ENCODE measurements at places on chromosomes 3 and 15.

DNA sequence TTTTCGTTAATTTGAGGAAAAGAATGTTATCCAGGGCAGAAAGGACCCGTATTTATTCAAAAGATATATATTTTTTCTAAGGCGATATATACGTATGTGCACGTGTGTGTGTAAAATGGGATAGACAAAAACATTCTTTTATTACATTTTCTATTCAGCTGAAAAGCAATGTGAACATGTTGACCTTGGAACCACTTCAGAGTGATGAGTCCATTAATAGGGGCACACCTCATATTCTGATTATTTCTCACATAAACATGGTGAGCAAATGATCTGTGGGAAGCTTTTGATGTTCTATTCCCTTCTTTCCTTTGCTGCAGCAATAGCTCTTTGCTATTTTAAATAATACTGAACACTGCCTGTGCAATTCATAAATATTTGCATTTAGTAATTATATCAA is 87.6 kb downstream of the SYNPR start:
- DNase-seq: no peak

DNA sequence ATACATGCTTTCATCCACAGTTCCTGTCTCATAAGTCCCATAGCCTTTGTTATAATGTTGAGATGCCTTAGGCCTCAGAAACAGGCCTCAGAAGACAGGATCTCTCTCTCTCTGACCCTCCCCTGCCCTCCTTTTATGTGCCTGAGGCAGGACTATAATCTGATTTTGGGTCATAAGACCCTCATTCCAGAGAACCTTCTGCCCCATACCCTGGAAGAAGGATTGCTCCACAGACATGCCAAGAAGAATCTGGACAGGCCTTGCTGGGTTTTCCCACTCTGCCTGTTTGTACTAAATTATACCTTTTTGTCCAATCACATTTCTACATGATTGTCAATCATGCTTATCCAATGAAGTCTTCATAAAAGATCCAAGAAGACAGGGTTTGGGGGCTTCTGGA is 57.2 kb upstream of the MME start:
- DNase-seq: no peak

GRCh38 chr3:11140030-11140712 is 14.1 kb upstream of the HRH1 start:
- peak; percentile 66 for DNase-seq

DNA sequence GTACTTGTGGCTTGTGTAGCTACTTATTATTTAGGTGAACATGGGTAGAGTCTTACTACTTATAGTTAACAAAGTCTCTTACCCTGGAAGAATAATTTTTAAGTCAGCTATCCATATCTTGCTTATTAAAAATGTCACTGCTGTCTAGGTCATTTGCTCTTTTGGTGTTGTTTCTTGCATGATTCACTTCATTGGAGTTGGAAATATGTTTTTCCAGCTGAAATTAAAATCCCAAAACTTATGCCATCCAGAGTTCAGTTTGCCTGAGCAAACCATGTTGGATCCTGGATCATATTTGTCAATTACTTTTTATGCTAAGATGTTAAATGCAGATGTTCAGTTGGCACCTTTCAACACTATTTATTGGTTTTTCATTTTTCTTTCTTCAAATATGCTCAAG is 421.0 kb upstream of the RBMS3 start:
- no peak for DNase-seq

DNA sequence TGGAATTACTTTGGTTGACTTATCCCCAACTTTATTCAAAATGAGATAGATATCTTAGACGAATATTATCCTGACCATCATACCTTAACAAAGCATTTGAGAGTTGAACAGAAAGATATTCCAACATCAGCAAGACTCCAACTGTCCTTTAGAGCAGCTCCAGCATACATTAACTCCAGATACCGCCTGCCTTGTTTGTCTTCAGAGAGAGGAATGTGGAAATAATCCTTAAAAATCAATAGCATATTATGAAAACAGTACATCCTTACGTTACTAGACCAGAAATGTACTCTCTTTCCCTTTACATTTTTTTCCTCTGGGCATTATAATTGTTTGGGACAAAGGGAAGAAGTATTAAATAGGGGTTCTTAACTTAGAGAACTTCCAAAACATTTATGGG is 1.7 kb downstream of the ANKUB1 start:
- DNase-seq: no peak

DNA sequence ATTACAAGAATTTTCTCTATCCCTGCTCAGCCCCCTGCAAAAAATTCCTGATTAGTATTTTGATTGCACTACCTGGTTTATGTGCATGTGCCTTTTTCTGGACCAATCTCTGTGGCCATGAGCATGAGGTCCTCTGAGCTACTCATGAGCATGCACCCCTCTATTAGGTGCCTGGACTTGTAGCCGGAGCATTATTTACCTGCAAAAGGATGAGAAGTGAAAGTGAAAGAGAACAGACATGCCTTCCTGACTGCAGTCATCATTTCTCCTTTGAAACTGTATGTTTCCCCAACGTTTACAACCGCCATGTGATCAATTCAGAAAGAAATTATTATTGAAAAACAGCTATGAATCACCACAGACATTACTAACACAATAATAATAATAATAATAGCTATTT is 1008.8 kb downstream of the ROBO2 start:
- no peak for DNase-seq

DNA sequence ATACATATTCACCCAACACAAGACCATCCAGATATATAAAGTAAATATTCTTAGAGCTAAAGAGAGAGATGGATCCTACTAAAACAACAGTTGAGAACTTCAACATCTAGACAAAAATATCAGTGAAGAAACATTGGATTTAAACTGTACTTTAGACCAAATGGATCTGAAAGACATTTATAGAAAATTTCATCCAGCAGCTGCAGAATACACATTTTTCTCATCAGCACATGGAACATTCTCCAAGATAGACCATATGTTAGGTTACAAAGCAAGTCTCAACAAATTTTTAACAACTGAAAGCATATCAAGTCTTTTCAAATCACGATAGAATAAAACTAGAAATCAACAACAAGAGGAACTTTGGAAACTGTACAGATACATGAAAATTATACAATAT is 369.0 kb upstream of the CCDC54 start:
- DNase-seq: no peak

DNA sequence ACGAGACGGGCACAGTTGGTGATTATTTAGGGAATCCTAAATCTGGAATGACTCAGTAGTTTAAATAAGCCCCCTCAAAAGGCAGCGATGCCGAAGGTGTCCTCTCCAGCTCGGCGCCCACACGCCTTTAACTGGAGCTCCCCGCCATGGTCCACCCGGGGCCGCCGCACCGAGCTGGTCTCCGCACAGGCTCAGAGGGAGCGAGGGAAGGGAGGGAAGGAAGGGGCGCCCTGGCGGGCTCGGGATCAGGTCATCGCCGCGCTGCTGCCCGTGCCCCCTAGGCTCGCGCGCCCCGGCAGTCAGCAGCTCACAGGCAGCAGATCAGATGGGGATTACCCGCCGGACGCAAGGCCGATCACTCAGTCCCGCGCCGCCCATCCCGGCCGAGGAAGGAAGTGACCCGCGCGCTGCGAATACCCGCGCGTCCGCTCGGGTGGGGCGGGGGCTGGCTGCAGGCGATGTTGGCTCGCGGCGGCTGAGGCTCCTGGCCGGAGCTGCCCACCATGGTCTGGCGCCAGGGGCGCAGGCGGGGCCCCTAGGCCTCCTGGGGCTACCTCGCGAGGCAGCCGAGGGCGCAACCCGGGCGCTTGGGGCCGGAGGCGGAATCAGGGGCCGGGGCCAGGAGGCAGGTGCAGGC is 318.0 kb downstream of the FGF12 start:
- no peak for DNase-seq

DNA sequence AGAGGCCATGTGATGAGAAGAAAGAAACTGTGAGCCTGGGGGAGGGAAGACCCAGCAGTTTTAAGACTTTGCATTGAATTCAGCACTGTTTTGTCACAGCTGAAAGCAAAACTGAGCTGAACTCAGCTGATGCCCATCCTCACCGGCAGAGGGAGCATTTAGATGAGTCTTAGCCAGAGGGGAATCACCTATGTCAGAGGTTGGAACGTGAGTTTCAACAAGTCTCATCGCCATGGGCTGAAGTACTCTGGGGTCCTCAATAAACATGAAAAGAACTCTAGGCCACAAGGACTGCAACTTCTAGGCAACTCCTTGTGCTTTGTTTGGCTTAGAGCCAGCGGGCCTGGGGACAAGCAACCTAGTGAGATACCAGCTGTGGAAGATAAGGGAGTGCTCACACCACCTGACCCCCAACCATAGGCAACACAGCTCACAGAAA is 324.5 kb downstream of the TBL1XR1 start:
- peak; percentile 68 for DNase-seq

GRCh38 chr3:160224256-160224655 is 966 bp upstream of the C3orf80 start:
- DNase-seq: no peak

GRCh38 chr15:66356077-66356358 is 467 bp downstream of the TIPIN start:
- no peak for DNase-seq

DNA sequence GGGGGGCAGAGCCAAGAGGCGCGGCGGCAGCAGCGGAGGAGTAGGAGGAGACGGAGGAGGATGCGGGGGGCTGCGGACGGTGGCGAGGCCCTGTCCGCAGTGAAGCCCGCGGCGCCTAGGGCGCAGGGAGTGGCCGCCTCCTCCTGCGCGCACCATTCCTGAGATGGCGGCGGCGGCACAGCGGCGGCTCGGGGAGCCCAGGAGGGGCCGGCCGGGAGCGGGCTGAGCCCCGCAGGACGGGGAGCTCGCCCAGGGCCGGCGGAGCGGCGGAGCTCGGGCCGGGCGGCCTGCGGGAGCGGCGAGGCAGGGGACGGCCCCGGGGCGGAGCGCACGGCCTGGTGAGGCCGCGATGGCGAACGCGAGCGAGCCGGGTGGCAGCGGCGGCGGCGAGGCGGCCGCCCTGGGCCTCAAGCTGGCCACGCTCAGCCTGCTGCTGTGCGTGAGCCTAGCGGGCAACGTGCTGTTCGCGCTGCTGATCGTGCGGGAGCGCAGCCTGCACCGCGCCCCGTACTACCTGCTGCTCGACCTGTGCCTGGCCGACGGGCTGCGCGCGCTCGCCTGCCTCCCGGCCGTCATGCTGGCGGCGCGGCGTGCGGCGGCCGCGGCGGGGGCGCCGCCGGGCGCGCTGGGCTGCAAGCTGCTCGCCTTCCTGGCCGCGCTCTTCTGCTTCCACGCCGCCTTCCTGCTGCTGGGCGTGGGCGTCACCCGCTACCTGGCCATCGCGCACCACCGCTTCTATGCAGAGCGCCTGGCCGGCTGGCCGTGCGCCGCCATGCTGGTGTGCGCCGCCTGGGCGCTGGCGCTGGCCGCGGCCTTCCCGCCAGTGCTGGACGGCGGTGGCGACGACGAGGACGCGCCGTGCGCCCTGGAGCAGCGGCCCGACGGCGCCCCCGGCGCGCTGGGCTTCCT is at the start of gene GPR27:
Gene GPR27, plus strand, starts transcription at position 155 of the 909 bp plus-strand sequence. Its CDS starts 195 bp downstream, at position 350.
- no peak for DNase-seq

GRCh38 chr3:61194892-61195538 is 56.2 kb downstream of the FHIT start:
- no peak for DNase-seq

GRCh38 chr3:22940285-22940684 is 262.8 kb upstream of the UBE2E2 start:
- DNase-seq: no peak

GRCh38 chr3:29512641-29513040 is 231.8 kb downstream of the RBMS3 start:
- DNase-seq: no peak

- no peak for DNase-seq
Measured at GRCh38 chr3:99783011-99783573, 34.6 kb upstream of the CMSS1 start.

- no peak for DNase-seq
Measured at GRCh38 chr15:70328679-70329115, 231.0 kb upstream of the TLE3 start.

- no peak for DNase-seq
Measured at GRCh38 chr15:92683511-92683834, 27.9 kb upstream of the FAM174B start.

GRCh38 chr15:39616731-39617455 is 36.0 kb downstream of the THBS1 start:
- no peak for DNase-seq

- DNase-seq: no peak
Measured at GRCh38 chr3:66863205-66864111, 134.6 kb upstream of the KBTBD8 start.

GRCh38 chr15:92565351-92566125 is 90.0 kb downstream of the FAM174B start:
- DNase-seq: no peak

- no peak for DNase-seq
Measured at GRCh38 chr15:22851513-22851912, 13.0 kb downstream of the NIPA2 start.

DNA sequence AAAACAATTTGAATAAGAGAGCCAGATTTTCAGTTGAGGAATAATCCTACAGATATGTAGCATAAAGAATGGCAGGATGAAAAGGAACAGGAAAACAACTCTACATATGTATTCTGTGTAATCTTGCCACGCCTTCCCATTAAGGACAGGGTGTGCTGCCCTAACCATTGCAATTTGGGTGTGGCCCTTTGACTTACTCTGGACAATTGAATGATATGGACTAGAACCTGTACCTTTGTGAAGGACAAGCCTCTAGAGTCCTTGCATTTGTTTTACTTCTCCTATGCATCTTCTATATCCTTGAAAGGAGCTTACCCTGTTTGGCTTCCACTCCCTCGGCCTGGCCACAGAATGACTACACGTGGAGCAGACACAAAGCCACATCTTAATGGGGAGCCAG is 1261.6 kb upstream of the GBE1 start:
- DNase-seq: no peak

GRCh38 chr3:75101329-75102147 is 487.1 kb upstream of the CNTN3 start:
- DNase-seq: no peak

GRCh38 chr15:33526532-33526931 is 215.8 kb downstream of the RYR3 start:
- no peak for DNase-seq
